ENCODE measurements at places on chromosomes 16 and 17.

DNA sequence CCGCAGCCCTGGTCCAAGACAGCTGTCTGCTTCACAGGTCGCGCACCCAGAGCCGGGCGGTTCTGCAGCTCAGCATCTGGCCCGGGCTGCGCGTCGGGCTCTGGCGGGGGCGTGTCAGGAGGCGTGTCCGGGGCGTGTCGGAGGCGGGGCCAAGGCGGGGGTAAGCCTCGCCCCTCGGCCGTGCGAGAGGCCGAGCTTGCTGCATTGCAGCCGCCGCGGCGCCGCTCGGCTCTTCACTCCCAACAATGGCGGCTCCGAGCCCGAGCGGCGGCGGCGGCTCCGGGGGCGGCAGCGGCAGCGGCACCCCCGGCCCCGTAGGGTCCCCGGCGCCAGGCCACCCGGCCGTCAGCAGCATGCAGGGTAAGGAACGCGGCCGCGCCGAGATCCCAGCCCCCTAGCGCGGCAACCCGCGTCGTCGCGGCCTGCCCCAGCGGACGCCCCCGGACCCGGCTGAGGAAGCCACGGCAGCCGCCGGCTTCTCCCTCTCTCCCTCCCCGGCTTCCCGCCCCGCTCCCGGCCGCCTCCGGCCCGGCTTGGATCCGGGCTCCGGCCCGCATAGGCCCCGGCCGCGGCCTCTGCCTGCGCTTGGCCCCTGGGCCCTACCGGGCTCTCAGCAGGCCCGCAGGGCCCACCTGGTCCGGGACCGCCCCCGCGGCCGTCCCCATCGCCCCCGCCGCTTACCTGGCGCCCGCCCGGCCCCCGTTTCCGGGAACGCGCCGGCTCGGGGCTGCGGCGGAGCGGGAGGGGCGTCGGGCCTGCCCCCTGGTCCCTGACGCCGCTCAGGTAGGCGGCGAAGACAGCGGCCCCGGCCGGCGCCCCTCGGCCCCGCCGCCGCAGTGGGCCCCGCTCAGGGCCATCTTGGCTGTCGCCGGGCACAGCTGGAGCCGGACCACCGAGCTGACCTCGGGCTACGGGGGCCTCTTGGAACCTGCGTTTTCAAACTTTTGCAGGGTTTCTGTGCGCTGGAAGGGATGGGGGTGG is at the start of gene MAP2K4:
Gene MAP2K4 (plus strand): TSS at position 236 of the 981 bp plus-strand sequence. CDS start 10 bp downstream, at position 246.
- no peak for DNase-seq

DNA sequence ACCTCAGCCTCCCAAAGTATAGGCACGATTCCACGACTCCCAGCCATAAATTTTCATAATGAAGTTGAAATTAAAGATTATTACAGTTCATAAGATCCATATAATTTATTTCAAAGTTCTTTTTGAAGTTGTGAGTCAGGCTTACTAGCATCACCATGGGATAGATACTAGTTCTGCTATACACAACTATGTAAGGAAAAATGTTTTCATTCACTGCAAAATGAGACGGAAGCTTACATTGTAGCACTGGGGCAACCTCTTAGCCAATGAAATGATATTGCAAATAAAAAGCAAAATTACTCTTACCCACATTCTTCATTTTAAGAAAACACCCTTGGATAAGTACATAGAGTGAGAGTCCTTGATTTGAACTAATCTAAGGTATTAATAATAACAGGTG is 18.8 kb upstream of the MARCHF10 start:
- DNase-seq = no peak

- no peak for DNase-seq
Observed at GRCh38 chr17:1905190-1905913, 75.5 kb downstream of the RPA1 start.

GRCh38 chr16:80622007-80622406 is 81.2 kb downstream of the DYNLRB2 start:
- DNase-seq = no peak

DNA sequence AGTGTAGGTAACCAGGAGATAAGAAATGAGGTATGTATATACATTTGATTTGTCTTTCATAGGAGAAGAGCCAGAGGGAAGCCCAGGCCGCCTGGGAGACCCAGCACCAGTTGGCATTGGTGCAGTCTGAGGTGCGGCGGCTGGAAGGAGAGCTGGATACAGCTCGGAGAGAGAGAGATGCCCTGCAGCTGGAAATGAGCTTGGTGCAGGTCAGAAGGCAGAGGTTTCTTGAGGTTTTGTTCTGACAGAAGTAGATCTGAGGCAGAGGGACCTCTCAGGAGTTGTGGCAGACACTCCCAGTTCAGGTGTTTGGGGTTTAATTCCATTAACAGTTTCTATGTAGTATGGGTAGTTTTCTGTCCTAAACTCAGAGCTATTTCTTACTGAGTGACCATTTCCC is 8.0 kb downstream of the CNTROB start:
- no peak for DNase-seq

DNA sequence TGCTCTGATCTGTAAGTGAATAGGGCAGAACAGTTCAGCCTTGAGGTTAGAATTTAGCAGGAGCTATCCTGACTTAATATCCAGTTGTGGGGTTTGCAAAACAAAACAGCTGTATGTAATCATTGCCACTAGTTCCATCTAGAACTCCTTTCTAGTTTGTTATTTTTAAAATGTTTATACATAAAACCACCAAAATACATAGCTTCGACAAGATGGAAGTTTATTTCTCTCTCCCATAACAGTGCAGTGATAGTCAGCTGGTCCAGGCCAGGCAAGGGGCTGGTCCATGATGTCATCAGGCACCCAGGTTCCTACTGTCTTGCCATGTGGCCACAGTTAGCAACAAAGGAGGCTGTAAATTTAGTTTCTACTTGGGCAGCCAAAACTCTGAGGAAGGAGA is 10.5 kb upstream of the PLK1 start:
- DNase-seq = no peak

GRCh38 chr16:72517154-72517553 is 345.2 kb upstream of the PMFBP1 start:
- no peak for DNase-seq

GRCh38 chr16:1069154-1069553 is 3.4 kb upstream of the SSTR5 start:
- no peak for DNase-seq

DNA sequence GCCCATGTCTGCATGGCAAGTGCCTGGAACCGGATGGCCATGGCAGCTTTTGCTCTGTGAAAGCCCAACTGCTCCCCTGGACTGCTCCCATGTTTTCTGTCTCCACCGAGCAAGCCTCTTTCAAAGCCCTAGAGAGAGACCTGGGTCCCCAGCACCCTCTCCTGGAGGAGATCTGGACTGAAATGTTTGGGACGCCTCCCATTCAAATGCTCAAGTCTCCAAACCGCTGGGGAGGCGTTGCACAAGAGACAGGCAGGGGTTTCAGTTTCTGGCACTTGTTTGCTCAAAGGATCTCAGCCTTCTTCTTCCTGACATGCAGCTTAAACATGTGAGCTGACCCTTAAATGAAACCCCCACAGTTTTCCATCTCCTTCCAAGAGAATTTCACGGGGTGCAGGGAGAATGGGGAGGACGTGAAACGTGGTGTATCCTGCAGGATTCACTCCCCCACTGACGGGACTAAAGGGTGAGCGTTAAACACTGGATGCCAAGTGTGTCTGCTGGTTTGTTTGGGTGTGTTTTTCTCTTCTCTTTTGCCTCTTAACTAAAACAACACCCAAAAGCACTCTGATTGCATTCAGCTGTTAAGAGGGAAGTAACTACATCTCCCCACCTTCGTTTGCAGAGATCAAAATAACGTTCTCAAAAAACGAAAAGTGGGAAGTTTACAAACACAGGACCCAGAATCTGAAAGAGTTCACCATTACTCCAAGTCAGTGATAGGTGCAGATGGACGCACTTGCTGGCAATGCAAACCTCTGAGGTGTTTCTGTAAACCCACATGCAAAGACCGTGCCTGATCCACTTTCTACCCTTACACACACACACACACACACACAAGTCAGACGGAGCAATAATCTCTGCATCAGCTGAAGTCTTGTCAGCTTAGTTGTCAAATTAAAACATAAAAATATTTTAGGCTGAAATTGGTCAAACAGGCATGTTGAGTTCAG is 256.9 kb downstream of the C16orf95 start:
- no peak for DNase-seq

GRCh38 chr17:7173687-7174602 is 5.2 kb downstream of the ASGR1 start:
- no peak for DNase-seq

DNA sequence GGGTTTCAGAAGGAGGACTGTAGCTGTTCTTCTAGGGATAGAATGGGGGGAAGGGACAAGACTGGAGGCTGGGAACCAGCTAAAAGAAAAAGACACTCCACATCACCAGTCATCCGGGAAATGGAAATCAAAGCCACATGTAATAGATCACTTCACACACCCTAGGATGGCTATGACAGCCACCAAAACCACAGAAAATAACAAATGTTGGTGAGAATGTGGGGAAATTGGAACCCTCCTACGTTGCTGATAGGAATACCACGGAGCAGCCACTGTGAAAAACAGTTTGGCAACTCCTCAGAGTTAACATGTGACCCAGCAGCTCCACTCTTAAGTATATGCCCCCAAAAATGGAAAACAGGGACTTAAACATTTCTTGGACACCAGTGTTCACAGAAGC is 2.3 kb downstream of the TLE7 start:
- DNase-seq = no peak

DNA sequence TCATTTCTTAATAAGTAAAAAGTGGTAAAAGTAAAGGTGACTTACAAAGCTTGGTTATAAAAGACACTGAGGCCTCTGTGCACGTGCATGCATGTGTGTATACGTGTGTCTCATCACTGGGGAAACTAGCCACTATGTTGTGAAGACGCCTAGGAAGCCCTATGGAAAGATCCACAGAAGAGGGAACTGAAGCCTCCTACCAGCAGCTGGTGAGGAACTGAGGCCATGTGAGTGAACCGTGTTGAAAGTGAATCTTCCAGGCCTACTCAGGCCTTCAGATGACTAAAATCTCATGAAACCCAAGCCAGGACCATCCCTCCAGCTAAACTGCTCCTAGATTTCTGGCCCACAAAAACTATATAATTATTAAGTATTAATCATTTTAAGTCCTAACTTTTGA is 23.7 kb downstream of the PHLPP2 start:
- DNase-seq = no peak

GRCh38 chr16:78257376-78257728 is 157.9 kb downstream of the WWOX start:
- DNase-seq = no peak

DNA sequence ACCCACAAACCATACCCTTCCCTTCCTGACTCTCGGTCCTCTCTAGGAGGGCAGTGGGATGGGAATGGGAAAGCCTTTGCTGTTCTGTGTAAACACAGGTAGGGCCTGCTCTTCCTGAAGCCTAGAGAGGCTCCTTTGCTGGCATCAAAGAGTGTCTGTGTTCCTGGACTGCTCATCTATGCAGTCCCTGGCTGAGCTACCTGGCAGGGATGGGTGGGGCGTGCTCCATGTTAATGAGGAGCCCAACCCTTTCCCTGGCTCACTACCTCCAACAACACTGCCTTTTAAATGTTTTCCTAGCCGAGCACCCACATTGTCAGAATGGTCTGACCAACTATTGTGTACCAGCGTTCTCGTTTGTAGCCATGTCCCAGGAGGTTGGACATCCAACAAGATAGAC is 26.6 kb upstream of the NAGLU start:
- no peak for DNase-seq

DNA sequence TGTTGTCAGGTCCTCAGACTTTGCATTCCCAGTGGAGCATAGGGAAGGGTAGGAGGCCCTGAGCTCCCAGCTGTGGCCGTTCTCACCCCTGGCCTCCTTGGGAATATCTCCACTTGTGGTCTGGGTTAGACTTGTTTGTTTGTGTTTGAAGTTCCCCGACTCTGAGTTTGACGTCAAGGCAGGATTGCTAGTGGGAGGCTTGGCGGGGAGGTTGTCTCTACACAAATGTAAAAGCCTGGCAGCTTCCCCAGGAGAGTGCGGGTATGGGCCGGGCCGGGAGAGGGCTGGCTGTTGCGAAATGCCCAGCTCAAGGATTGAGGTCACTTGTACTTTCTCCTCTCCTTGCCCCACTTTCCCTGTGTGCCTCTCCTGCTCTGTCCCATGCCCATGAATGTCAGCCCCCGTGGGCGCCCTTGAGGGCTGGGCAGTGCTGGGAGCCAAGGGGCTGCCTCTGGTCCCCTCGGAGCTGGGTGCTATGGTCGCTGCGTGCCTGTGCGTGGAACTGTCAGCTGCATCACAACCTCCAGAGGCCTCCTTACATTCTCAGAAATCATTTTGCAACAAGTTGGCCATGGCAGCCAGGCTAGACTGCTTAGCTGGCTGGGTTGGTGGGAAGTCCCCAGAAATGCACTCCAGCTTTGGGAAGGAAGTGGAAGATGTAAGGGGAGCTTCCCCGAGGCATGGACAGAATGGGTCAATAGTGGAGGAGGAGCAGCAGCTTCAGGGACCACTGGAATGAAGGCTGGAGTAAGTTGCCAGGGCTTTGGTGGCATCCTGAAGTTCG is 84.3 kb downstream of the KSR1 start:
- peak; percentile 90 for DNase-seq

DNA sequence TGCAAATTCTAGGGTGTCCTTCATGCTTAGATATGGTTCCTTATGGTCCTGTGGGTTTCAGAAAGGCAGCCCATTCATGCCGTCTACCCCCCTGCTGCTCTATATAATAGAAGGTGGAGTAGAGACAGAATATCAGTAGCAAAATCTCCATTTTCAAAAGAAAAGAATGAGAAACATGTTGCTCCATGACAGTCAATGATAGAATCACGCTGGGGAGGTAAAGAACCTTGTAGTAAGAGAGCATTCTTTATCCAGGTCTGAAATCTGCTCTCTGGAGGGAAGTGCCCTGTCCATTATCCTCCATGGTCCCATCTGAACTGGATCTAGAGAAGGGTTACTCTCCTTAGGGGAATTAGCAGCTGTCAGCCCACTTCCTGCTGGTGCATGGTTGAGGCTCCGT is 272.8 kb downstream of the WWOX start:
- no peak for DNase-seq

DNA sequence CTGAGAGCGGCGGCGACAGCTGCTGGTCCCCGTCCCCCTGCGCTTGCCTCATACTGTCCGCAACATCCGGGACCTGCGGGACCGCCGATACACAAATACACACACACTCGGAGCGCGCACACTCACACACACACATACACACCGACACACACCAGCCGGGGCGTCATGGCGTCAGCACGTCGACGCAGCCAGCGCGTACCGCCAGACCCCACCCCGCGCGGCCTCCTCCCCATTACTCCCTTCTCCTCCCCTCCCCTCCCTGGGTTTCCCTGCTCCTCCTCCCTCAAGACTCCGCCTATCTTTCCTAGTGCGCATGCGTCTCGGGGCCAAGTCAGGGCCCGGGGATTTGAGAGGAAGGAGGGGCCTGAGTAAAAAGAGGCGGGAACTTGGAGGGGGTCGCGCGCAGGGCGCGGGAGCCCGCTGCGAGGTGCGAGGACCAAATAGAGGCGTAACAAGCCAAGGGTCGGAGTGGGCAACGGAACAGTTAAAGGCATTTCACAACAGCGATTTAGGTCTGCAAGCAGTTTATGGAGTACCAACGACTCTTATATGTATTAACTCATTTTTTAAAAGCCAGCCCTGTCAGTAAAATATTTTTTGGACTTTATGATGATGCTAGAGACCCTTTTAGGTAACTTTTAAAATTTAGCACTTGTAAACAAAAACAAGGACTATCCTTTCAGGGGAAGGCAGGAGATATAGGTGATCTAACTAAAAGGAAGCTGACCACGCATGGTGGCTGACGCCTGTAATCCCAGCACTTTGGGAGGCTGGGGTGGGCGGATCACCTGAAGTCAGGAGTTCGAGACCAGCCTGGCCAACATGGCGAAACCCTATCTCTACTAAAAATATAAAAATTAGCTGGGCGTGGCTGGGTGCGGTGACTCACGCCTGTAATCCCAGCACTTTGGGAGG is at the start of gene SPOP:
Gene SPOP (minus strand): TSS at position 165 of the 915 bp plus-strand sequence. CDS start 55,287 bp downstream, outside the sequence.
- DNase-seq = peak; percentile 98

- DNase-seq = peak; percentile 2
Observed at GRCh38 chr16:53266156-53266555, 168.1 kb upstream of the RBL2 start.

GRCh38 chr17:80942423-80943345 is 49.0 kb upstream of the CHMP6 start:
- DNase-seq = no peak
